ENCODE measurements at places on chromosomes 16 and 17.

- peaks cover 10% of the 10 kb centered on the region for H3K4me1 ChIP-seq
- H3K27ac ChIP-seq: no peak overlapping the region
- H3K4me3 ChIP-seq: no peak overlapping the region
- H3K27me3 ChIP-seq: no peaks in the 10 kb centered on the region
These were observed 5.6 kb downstream of the WSB1 start for GRCh38 chr17:27299384-27300049.

GRCh38 chr17:73841431-73842060 is 197.3 kb upstream of the SDK2 start:
- no peak for DNase-seq
- no peak overlapping the region for H3K27ac ChIP-seq
- peaks cover 29% of the 10 kb centered on the region for H3K27me3 ChIP-seq
- no peak overlapping the region for H3K4me3 ChIP-seq
- no peaks in the 10 kb centered on the region for H3K4me1 ChIP-seq

- no peak overlapping the region for H3K4me3 ChIP-seq
- no peak for DNase-seq
- no peak overlapping the region for H3K27ac ChIP-seq
These were observed 17.4 kb downstream of the KRT24 start for GRCh38 chr17:40686192-40686591.

DNA sequence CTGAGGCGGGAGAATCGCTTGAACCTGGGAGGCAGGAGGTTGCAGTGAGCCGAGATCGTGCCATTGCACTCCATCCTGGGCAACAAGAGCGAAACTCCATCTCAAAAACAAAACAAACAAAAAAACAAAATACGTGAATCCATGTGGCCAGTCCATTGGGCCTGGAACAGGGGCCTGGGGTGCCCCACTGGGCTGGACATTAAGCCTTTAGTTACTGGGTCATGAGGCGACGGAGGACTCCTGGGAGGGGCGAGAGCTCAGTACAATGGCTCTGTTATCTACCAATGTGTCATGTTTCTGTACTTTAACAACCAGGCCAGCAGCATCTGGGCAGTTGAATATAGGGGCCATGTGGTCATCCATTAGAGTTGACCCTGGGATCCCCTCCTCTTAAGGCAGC is 18.9 kb upstream of the CLEC18A start:
- peaks cover 66% of the 10 kb centered on the region for H3K36me3 ChIP-seq
- no peak overlapping the region for H3K4me3 ChIP-seq
- H3K27me3 ChIP-seq: no peaks in the 10 kb centered on the region
- H3K4me1 ChIP-seq: peaks cover 22% of the 10 kb centered on the region
- no peak overlapping the region for H3K27ac ChIP-seq
- DNase-seq: no peak

- no peaks in the 10 kb centered on the region for H3K27me3 ChIP-seq
- H3K4me3 ChIP-seq: no peak overlapping the region
- H3K36me3 ChIP-seq: peaks cover 83% of the 10 kb centered on the region
These were observed 10.5 kb downstream of the OSBPL7 start for GRCh38 chr17:47810901-47811635.

- H3K27me3 ChIP-seq: no peaks in the 10 kb centered on the region
- no peaks in the 10 kb centered on the region for H3K36me3 ChIP-seq
- DNase-seq: no peak
- H3K4me1 ChIP-seq: peaks cover 9% of the 10 kb centered on the region
- no peak overlapping the region for H3K27ac ChIP-seq
These were observed 5.1 kb upstream of the TRIM25 start for GRCh38 chr17:56918916-56919315.

GRCh38 chr17:60080545-60080944 is 1.8 kb upstream of the HEATR6 start:
- no peak overlapping the region for H3K27ac ChIP-seq
- peaks cover 13% of the 10 kb centered on the region for H3K4me1 ChIP-seq
- no peaks in the 10 kb centered on the region for H3K27me3 ChIP-seq
- DNase-seq: no peak
- no peak overlapping the region for H3K4me3 ChIP-seq

- H3K27me3 ChIP-seq: peaks cover 26% of the 10 kb centered on the region
- no peaks in the 10 kb centered on the region for H3K36me3 ChIP-seq
- no peak overlapping the region for H3K4me3 ChIP-seq
- no peak for DNase-seq
These were observed 41.8 kb downstream of the RAB11FIP4 start for GRCh38 chr17:31433091-31433790.

- H3K27me3 ChIP-seq: no peaks in the 10 kb centered on the region
- peak overlapping the region; percentile 91 for H3K27ac ChIP-seq
- peak; percentile 71 for DNase-seq
- no peak overlapping the region for H3K4me3 ChIP-seq
- peaks cover 20% of the 10 kb centered on the region for H3K36me3 ChIP-seq
- H3K4me1 ChIP-seq: peaks cover 57% of the 10 kb centered on the region
These were observed 13.2 kb downstream of the GLIS2 start for GRCh38 chr16:4328782-4329775.

DNA sequence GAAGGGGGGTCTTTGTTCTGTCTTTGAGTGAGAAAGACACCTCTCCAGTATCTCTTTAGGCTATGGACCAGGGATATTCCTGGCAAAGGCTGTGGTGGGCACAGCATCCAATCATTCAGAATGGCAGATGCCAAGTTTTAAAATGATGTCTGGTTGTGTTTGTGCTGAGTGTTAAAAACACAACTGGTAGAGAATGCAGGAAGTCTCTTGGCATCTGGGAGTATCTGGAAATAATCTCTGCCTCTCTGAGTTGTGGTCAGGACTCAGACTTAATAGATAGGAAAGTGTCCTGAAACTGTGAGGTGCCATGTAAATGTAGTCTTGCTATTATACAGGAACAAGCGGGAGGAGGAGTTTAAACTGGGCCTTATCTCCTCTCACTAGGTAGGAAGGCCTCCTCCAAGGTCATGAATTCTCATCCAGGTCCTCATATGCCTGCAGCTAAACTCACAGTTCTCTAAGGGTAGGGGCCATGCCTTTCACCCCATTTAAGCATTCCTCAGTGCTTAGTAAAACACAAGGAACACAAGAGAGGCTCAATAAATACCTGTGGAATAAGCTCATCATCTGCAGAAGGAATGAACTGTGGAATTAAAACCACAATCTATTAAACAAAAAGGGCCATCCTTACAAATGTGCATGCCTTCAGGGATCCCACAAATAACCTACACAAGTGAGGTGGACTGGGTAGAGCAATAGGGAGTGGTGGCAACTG is 317.6 kb downstream of the CBLN1 start:
- H3K4me1 ChIP-seq: peaks cover 2% of the 10 kb centered on the region
- no peaks in the 10 kb centered on the region for H3K36me3 ChIP-seq
- no peak overlapping the region for H3K27ac ChIP-seq
- H3K27me3 ChIP-seq: no peaks in the 10 kb centered on the region
- DNase-seq: no peak
- H3K4me3 ChIP-seq: no peak overlapping the region

GRCh38 chr17:28871056-28871579 is 16.3 kb downstream of the ERAL1 start:
- no peaks in the 10 kb centered on the region for H3K36me3 ChIP-seq
- no peak overlapping the region for H3K27ac ChIP-seq
- DNase-seq: no peak
- H3K4me3 ChIP-seq: no peak overlapping the region
- H3K27me3 ChIP-seq: no peaks in the 10 kb centered on the region
- H3K4me1 ChIP-seq: no peaks in the 10 kb centered on the region

GRCh38 chr16:11871193-11871592 is 19.9 kb upstream of the RSL1D1 start:
- no peak overlapping the region for H3K27ac ChIP-seq
- DNase-seq: peak; percentile 19
- H3K4me1 ChIP-seq: no peaks in the 10 kb centered on the region
- H3K4me3 ChIP-seq: no peak overlapping the region

DNA sequence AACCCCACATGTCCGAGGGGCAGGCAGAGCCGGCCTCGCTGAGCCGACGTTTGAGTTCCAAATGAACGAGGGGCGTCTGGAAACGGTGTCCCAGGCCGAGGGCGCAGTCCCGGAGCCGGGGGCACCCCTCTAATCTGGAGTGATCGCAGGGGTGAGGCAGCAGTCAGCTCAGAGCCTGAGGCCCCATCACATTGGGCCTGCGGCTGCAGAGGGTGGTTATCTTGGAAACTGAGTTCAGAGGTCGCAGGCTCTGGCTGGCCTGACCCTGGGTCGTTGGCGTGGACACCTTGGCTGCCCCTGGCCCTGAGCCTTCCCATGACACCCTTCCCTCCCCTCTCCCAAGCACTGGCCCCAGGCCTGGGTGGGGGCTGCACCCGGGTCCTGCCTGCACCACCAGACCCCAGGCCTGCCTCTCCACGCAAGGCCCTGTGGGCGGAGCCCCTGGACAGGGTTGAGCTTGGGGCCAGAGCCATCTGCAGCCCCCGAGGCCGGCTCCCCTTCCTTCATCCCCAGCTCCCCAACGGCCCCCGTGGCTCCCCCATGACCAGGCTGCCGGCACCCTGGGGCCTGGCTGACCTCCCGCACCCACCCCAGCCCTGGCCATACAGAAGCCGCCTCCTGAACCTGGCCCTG is 45.6 kb downstream of the ZFPM1 start:
- H3K27me3 ChIP-seq: no peaks in the 10 kb centered on the region
- no peak overlapping the region for H3K27ac ChIP-seq
- no peaks in the 10 kb centered on the region for H3K36me3 ChIP-seq
- peaks cover 7% of the 10 kb centered on the region for H3K4me1 ChIP-seq

DNA sequence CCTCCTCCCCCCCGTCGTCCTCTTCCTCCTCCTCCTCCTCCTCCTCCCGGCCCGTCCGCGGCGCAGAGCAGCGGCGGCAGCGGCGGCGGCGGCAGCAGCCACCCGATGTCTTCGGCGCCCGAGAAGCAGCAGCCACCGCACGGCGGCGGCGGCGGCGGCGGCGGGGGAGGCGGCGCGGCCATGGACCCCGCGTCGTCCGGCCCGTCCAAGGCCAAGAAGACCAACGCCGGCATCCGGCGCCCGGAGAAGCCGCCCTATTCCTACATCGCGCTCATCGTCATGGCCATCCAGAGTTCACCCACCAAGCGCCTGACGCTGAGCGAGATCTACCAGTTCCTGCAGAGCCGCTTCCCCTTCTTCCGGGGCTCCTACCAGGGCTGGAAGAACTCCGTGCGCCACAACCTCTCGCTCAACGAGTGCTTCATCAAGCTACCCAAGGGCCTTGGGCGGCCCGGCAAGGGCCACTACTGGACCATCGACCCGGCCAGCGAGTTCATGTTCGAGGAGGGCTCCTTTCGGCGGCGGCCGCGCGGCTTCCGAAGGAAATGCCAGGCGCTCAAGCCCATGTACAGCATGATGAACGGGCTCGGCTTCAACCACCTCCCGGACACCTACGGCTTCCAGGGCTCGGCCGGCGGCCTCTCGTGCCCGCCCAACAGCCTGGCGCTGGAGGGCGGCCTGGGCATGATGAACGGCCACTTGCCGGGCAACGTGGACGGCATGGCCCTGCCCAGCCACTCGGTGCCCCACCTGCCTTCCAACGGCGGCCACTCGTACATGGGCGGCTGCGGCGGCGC is at the start of gene FOXF1:
FOXF1 (plus strand) TSS at position 63 of the 797 bp plus-strand sequence; CDS start at position 106, 43 bp downstream.
- no peak within 1 kb of the TSS for H3K27ac ChIP-seq
- H3K36me3 ChIP-seq: no peaks in the 10 kb centered on the region
- peaks cover 21% of the 10 kb centered on the region for H3K4me1 ChIP-seq
- DNase-seq: no peak

DNA sequence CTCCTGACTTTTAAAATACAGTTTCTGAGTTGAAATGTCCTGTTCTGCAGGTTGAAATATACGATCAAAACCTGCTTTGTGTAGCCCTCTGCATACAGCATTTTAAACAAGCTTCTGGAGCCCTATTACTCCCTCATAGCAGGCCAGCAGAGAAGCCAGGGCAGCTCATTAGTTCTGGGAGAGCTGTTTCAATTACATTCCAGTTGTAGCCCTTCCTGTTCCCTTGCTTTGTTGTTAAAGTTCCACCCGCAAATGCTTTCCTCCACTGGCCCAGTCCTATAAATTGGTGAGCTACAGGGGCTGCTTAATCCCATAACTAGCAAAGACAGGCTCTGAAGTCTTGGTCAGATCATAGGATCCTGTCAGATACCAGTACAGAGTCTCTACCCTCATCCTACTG is 162.5 kb downstream of the SLC39A11 start:
- no peaks in the 10 kb centered on the region for H3K4me1 ChIP-seq
- DNase-seq: no peak
- no peaks in the 10 kb centered on the region for H3K27me3 ChIP-seq
- H3K4me3 ChIP-seq: no peak overlapping the region
- no peak overlapping the region for H3K27ac ChIP-seq
- no peaks in the 10 kb centered on the region for H3K36me3 ChIP-seq

DNA sequence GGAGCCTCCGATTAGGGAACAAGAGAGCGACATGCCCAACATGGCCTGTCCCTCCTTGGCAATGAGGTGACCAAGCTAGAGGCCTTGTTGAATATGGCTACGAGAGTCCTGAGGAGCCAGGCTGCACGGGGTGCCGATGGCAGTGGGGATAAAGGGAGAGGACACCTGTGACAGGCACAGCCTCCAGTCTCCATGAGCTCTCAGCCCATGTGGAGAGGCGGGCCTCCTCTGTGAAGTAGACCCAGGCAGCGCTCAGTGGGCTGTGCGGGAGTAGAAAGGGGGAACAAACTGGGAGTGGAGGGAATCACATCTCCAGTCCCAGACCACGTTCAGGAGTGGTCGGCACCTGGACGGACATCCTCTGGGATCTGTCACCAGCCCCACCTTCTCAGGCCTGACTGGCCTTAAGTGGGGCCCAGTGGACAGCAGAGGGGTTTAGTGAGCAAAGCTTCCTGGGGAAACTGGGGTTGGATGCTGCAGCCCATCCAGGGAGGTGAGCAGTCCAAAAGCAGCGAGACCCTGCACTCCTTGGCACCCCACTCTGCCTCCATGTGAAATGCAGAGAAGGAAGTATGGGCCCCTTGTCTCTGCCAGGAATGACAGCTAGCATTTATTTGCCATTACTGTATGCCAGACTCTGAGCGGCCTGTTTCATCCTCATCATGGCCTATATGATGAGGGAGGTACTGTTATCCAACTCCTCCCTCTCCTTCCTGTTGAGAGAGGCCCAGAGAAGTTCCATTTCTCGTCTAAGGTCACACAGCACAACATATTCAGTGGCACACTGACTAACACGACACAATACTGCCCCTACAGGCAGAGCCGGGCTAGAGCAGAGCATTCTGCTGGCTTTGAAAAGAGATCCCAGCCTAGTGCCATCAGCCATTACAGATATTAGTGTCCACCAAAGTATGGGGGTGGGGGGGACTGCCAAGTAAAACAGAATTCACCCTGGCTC is 4.5 kb upstream of the TMEM92 start:
- peak overlapping the region; percentile 97 for H3K27ac ChIP-seq
- H3K36me3 ChIP-seq: no peaks in the 10 kb centered on the region
- H3K4me3 ChIP-seq: peak overlapping the region; percentile 21
- H3K27me3 ChIP-seq: peaks cover 20% of the 10 kb centered on the region

GRCh38 chr16:35208001-35208935 is 1748.9 kb downstream of the TP53TG3F start:
- H3K36me3 ChIP-seq: no peaks in the 10 kb centered on the region
- DNase-seq: no peak
- no peak overlapping the region for H3K4me3 ChIP-seq
- H3K4me1 ChIP-seq: no peaks in the 10 kb centered on the region
- H3K27ac ChIP-seq: no peak overlapping the region
- no peaks in the 10 kb centered on the region for H3K27me3 ChIP-seq

DNA sequence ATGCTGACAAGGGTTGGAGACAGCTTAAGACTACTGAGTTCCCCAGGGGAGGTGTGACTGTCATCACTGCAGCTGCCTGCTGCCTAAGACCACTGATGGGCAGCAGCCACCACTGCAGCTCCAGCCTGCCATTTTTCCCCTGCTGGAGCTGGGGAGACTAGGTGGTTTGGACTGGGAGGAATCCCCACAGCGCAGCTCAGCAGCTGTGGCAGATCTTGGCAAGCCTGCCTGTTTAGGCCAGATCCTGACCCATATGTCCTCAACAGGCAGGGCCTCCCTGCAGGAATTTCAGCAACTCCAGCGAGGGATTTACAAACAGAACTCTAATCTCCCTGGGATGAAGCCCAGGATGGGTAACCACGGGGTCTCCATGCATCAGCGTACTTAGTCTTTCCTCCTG is 356.4 kb upstream of the TOM1L1 start:
- no peak overlapping the region for H3K27ac ChIP-seq
- no peaks in the 10 kb centered on the region for H3K4me1 ChIP-seq
- no peaks in the 10 kb centered on the region for H3K36me3 ChIP-seq
- no peaks in the 10 kb centered on the region for H3K27me3 ChIP-seq
- no peak overlapping the region for H3K4me3 ChIP-seq
